ENCODE measurements at places on chromosomes 1 and 21.

DNA sequence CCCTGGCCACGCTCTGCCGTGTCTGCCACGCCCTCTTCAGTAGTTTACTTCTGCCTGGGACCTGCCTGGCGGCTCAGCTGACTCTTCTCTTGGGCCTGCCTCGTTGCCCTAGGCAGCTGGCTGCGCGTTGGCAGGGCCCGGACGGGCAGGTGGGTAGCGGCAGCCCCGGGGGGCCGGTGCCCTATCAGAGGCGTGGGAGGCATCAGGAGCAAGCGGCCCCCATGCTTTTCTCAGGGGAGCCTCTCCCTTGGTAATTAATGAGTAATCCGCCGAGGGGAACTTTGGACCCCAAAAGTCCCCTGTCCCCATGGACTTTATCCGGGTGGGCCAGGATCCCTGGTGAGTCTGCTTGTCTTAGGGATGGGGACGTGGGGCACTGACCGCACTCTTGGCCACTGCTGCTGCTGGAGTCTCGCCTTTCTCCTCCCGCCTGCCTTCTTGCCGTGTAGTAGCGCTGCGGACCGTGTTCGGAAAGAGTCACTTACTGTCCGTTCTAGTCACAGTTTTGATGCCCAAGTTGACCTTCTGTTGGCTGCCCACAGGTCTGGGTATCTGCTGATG, 22.7 kb downstream of the SKI start:
- no peak for DNase-seq

DNA sequence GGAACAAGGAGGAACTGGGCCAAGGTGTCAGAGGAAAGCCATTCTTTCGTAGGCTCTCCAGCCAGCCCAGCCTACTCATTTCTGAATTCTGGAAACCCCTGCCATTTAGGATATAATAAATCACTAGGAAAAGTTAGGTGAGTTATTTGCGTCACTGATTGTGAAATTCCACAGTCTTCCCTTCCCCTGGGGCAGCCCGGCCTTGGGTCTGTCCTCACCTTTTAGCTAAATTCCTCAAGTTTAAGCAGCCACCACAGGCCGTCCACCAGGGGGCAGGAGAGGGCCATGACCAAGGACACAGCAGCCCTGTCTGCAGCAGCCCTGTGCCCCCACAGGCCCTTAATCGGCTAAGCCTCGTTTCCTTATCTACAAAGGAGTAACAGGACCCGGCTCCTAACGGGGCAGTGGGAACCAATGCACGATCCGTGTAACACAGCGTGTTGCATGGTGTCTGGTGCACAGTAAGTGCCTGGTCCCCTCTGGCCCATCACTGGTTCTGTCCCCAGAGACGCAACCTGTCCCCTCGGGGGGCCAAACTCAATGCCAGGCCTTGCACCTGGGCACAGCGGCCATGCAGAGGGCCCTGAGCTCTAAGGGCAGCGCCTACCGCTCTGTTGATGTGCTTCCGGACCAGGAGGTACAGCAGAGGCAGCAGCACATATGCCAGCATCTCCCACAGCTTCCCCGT, 18.1 kb downstream of the GPR157 start:
- peak; percentile 83 for DNase-seq

GRCh38 chr21:44804762-44805161, 3.1 kb upstream of the UBE2G2 start:
- no peak for DNase-seq

DNA sequence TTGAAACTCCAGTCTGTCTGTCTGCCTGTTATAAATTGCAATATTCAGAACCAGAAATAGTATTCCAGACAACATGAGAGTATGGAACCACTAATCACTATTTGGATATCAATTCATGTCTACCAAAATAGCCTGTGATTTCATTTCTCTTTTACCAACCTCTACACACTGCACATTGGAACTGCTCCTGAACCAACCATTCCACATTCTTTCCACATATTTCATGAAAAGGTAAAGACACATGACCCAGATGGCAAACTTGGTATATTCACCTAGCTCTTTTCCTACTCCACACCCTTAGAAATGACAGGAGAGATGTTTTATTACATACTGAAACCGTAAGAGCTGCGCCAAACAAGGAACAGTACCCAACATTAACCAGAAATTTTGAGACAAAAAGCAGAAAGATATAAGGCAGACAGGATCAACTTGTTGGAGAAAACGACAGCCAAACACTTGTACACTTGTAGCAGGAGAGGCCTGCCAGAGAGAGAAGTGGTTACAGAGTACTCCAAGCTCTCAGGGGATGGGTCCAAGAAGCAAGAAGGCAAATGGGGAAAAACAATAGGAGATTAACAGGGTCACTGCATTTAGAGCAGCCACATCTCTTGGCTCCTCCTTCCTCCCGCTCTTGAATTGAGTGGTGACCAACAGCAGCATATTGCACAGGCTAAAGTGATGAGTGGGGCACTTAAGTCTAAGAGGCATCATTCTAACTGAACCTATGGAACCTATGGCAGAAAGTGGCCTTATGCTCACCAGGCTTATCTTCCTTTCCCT, 148.7 kb downstream of the SETD4 start:
- DNase-seq: no peak

GRCh38 chr1:228740543-228741317, 5.5 kb downstream of the RHOU start:
- DNase-seq: no peak

DNA sequence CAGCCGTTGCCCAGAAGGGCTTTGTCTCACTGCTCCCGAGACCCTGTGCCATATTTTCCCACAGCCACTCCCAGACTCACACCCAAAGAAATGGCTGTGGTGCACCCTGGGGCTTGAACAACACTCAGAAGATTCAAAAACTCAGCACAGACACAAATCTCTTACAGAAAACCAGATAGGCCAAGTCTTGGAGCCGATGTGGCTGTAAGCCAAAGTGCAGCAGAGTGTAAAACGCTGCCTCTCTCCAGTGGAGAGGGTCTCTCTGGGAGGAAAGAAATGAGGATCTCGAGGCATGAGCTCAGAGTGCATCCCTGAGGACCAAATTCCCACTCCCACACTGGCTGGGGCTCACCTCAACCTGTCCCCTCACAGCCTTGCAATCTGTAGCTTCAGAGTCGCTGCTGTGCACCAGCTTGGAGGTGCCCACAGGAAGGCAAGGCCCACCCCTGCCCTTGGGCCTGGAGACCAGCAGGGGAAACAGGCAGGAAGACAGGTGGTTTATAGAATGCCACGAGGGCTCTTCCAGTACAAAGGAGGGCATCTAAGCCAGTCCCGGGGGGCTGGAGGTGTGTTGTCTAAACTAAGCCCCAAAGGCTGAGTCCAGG, 171.3 kb upstream of the AJAP1 start:
- no peak for DNase-seq

DNA sequence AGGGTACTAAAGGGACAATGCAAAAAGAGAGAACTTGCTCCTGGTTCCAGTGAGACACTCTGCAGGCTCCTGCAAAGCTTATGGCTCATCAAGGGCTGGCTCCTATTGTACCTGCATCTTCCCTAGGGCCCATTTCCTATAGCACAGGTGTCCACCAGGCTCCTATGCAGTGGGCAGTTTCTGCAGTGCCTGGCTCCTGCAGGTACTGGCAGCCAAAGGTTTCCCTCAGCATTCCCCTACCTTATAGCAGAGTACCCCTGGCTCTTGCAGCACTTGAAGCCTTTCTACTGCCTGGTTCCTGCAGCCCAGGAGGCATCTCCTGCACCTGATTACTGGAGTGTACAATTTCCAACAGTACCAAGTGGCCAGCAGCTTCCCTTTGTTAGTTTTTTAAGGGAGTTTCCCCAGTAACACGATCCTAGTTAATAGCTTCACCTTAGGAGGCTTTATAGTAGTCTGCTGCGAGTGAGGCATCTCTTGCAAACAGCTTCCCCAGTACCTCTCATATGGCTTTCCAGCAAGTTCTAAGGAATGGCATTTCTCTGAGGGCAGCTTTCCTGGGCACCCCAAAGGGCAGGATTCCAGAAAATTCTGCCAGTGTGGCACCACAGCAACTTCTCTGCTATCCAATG, 141.7 kb downstream of the DENND1B start:
- no peak for DNase-seq

DNA sequence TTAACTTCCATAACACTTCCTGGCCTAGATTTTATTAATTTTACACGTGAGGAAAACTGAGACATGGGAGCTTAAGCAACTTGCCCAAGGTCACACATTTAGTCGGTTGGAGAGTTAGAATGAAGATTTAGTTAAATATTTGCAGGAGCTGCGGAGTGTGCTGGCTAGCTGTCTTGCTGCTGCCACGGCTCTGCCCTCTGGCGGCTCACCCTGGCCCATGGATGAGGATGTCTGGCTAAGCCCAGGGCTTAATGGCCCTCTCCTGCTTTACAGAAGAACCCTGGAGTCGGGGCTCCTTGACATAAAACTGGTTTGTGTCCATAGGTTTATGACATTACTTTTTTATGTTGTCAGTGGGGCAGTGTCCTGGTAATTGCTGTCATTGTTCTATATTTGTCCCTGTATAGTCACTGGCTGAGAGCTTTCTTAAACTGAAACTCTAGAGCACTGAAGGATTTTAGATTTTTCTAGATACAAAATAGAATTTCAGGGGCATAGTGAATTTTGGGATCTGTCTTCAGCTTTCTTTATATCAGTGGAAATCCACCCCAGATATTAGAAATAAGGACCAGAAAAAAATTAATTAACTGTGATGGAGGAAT, 88.9 kb upstream of the WLS start:
- peak; percentile 67 for DNase-seq

GRCh38 chr1:167695756-167696561, 25.8 kb upstream of the MPZL1 start:
- no peak for DNase-seq

DNA sequence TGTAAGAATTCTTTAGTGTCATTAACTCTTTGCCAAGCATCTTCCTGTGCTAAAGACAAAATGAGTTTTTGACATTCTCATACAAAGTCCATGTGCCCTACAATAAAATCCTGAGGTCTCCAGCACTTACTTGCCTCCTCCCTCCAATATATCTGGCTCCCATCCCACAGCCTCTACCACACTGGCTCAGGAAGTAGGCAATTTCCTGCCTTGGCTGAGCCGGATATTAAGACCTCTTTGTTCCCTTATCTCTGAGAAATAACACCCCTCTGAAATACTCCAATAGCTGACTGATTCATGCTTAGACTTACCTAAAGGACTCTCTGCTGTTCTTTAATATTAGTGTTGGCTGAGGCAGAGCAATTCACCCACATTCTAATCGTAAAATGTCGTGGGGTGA, 37.6 kb upstream of the GORAB start:
- peak; percentile 16 for DNase-seq

DNA sequence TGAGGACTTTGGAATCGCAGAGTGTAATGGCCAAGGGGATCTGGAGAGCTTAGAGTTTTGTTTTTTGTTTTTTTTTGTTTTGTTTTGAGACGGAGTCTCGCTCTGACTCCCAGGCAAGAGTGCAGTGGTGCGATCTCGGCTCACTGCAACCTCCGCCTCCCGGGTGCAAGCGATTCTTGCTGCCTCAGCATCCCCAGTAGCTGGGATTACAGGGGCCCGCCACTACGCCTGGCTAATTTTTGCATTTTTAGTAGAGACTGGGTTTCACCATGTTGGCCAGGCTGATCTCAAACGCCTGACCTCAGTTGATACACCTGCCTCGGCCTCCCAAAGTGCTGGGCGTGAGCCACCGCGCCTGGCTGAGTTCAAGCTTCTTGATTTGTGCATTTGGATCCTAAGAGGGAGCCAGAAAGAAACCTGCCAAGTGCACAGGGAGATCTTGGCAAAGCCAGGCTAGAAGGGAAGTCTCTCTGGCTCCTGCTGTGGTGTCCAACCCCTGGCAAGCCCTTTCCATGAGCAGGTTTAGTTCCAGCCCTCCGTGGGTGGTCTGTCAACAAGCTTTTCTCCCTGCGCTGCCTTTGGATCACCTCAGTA, 852 bp downstream of the FAAH start:
- no peak for DNase-seq

DNA sequence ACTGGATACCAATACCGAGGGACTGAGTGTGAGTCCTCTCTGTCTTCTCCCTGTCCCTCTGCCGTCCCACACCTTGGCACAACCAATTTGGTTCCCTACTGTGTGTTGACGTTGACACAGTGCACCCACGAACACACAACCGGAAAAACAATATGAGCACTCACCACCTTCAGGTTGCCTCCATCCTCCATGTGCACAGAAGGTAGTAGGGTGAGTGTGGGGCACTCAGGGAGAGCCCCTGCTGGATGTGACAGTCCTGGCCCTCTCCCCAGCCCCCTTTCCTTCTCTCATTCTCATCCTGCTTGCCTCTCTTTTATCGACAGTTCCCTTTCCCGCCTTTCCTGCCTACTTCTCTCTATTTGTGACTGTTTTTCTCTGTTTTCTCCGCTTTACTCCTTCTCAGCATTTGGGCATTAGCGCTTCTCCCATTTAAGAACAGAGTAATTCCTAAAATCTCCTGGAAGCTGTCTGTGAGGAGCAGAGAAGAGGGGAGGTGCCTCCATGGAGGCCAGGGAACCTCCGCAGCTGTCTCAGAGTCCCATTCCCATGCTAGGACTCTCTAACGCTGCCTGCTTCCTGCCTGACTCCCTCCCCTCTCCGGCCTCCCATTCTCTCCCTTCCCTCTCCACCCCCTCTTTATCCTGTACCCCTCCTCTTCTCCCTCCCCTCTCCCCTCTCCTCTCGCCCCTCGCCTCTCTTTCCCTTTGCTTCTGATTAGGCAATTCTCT, 16.4 kb downstream of the CADM3 start:
- no peak for DNase-seq

DNA sequence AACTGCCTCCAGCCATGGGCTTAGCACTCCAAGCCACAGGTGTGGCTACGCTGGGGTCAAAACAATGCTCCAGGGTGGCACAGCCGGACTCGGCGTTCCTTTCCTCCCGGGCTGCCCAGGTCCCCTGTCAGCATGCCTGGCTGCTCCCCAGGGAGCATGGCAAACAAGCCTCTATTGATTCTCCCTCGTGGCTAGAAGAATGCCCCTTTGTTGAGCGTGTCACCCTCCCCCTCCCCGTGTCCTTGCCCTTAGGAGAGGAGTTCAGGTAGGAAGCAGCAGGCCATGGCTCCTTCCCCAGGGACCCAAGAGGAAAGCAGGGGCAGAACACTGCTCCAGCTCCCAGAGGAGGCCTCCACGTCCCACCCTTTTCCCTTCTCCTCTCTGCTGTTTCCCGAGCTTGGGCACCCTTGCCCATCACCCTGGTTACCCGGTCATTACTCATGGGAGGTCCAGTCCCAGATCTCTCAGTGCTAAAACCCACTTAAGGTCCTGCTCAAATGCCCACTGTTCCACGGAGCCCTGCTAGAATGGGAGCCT, 57.4 kb upstream of the CITED4 start:
- no peak for DNase-seq

- DNase-seq: no peak
Observed at GRCh38 chr1:109850194-109850593, 60.5 kb upstream of the CSF1 start.

DNA sequence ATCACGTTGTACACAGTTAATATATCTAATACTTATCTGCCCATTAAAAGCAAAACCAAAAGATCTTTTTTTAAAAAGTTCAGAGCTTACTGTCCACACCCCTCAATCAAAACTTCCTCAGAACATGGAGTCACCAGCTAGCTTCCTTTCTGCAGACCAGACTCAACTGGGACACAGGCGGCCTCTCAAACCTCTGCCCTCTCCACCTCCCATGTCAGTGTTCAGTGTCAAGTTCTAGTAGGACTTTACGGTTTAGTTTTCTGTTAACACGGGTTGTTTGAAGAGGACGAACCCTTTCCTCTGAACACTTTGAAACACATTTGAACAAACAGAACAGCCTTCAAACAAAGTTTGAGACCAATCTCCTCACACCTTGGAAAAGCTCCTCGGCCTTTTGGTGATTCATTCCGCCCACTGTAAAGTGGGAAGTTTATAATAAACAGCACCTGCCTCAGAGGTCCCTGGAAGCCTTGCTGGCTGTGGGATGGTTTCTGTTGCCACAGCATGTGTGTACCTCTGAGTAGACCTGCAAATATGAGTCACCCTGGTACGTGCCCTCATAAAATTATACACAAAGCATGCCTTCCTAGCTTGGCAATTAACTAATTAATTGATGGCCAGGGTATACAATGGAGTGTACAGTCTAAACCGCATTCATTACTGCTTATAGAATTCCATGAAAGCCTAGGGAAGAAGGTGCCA, 48.4 kb upstream of the SIPA1L2 start:
- DNase-seq: no peak

All from mesenchymal stem cell (in vitro differentiated cells and primary cell).